ENCODE measurements at places on chromosomes 1 and 21.

DNA sequence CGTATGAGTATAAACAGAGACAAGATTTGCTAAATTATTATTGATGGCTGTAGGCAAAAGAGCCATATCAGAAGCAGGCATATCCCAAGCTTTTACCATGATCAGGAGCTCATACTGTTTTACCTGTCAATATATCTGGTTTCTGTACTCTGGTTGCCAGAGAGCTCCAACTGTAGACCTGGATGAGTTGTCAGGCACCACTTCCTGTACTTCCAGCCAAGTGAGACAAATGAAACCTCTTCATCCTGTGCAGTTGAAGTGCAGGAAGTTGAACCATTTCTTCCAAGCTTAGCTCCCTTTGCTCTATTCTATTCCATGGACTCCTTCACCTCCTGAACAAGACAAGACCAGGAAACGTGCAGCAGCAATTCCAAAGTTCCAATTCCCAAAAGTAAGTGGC lies 115.6 kb downstream of the ZNF281 start:
- DNase-seq = no peak

DNA sequence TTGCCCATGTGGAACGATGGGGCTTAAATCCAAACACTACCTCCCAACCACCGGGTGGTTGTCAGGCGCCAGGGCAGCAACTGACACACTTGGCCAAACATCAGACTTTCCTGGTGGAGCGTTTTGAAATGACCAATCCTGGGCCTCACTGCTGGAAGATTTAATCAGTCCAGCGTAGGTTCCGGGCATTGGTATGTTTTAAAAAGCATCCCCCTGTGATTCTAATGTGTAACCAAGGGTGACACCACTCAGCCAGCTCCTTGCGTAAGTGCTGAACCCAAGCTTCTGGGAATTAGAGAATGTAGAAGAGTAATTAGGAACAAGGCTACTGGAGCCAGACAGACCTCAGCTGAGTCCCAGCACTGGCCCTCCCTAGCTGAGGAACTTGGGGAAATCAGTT lies 44.8 kb upstream of the KAZN start:
- no peak for DNase-seq

DNA sequence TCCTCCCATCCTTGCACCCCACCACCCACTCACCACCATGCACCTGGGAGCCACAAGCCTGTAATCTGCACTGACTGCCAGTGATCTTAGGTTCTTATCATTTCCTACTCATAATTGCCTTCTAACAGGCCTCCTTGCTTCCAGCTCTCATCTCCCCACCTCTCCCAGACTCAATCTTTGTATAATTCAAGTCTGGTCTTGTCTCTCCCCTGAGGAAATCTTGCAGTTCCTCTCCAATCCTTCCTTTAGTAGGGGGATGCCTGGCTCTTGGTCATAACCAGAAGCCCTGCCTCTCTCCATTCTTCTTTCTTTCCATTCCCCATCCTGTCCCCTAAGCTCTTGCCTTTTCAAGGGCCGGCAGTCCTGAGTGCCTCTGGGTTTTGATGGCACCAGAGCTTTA lies 27.8 kb downstream of the PIGM start:
- DNase-seq = no peak

GRCh38 chr21:43806017-43806710 lies 16.8 kb downstream of the RRP1 start:
- no peak for DNase-seq

DNA sequence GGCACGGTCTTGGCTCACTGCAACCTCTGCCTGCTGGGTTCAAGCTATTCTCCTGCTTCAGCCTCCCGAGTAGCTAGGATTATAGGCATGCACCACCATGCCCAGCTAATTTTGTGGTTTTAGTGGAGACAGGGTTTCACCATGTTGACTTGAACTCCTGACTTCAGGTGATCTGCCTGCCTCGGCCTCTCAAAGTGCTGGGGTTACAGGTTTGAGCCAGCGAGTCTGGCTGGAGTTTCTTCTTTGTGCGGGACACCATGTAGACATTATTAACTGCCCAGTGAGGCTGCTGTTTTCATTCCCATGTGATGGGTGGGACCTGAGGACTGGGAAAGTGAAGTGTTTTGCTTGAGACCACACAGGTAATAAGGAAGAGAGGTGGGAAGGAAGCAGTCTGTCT lies 23.3 kb downstream of the PLA2G5 start:
- no peak for DNase-seq

DNA sequence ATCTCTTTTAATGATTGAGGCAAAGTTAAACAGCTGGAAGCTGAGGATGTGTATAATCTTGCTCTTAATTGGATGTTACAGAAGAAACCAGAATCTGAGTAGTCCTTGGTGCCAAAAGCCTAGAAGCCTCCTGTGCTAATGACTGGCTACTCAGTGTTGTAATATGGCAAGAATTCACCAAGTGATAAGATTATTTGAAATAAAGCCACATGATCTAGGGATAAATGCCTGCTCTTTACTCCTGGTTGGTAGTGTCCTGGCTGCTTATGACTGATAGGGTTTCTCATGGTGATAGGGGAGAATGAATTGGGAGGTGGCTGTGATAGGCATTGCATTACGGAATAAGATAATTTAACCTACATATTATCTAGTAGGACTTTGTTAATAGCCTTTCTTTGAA lies 13.6 kb upstream of the MAB21L3 start:
- no peak for DNase-seq

DNA sequence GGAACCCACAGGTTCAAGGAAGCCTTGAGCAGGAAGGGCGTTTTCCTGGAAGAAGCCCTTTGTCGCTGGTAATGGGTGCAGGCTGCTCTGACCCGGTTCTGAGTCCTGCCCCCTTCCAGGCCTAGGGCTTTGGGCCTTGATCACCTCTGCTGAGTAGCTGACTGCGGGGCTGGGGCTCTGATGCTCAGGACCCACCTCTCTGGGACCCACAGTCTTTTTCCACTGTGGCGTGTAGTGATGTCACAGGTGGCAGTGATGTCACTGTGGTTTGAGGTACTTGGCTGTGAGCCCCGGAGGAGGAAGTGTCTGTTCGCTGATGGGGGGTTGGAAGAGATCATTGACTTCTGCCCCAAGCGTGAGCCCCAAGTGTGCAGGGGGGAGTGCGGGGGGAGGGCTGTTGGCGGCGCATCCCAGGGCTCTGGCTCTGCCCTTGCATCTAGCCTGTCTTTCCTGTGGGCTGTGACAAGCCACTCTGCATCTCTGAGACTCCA lies 6.9 kb downstream of the TNFRSF1B start:
- DNase-seq = peak; percentile 82

DNA sequence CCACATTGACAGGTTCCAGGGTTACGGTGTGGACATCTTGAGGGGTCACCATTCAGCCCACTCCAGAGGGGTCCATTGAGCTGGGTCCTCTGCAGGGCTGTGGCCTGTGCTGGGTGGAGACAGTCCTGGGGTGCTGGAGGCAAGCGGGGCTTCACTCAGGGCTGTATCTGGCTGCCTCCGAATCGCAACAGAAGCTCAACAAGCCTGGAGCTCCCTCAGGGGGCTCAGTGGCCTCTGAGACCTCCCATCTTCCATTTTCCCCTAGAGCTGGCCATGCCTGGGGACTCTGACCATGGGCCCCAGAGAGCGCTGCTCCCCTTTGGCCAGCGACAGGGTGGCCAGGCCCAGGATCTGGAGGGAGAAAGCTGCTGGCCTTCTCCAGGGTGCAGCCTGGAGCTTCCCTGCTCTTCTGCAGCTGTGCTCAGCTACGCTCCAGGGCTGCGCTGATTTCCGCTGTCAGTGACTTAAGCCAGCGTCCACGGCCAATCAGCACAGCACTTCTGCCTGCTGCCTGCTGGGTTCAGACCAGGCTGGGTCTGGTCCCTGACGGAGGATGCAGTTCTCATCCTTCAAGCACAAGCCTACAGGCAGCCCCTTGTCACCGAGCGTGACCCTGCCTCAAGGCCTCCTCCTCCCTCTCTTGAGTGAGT lies 45.0 kb upstream of the ADARB1 start:
- no peak for DNase-seq

All from T-helper 2 cell treated with Interferon-gamma antibody and Interleukin-4, amounts not matched to agents 5 μg/mL and 100 μg/mL, for 36 hours (primary cell).